Fibroblast of skin of left quadriceps (primary cell): ENCODE measurements at places on chromosomes 11 and 22.
A peak's percentile ranks its signal among the peaks of the same experiment; 100 is the strongest.

- DNase-seq = peak; percentile 83
These were observed 25.2 kb downstream of the CWC15 start for GRCh38 chr11:94948070-94948617.

GRCh38 chr22:45891996-45892621 is 84.9 kb downstream of the WNT7B start:
- no peak for DNase-seq

- no peak for DNase-seq
These were observed 40.9 kb downstream of the TCF20 start for GRCh38 chr22:42229455-42230149.

DNA sequence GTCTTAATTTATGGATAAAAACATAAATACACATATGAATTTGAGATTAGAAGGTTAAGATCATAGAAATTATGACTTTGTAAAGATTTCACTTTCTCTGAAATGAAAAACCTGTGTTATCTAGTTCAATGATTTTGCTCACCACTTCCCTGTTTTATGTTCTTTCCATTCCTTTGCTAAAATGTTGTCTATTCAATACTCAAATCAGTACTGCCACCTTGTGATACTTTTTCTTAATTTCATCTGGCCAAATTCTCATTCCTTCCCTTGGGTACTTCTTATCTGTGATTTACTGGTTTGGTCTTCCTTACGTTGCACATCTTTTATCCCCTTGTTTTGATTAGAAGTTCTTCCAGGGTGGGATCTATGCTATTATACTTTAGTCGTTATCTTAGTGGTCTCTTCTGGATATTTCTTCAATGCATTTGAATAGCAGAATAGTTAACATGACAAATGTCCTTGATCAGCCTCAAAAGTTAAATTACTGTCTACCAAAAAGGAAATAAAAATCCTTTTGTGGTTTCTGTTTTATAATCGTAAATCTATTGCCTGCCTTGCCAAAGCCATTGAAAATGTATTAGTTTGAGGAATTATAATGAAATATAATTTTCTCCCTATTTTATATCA is 197.0 kb downstream of the PGR start:
- peak; percentile 24 for DNase-seq

- no peak for DNase-seq
These were observed 226.1 kb downstream of the BLID start for GRCh38 chr11:121889931-121890330.

DNA sequence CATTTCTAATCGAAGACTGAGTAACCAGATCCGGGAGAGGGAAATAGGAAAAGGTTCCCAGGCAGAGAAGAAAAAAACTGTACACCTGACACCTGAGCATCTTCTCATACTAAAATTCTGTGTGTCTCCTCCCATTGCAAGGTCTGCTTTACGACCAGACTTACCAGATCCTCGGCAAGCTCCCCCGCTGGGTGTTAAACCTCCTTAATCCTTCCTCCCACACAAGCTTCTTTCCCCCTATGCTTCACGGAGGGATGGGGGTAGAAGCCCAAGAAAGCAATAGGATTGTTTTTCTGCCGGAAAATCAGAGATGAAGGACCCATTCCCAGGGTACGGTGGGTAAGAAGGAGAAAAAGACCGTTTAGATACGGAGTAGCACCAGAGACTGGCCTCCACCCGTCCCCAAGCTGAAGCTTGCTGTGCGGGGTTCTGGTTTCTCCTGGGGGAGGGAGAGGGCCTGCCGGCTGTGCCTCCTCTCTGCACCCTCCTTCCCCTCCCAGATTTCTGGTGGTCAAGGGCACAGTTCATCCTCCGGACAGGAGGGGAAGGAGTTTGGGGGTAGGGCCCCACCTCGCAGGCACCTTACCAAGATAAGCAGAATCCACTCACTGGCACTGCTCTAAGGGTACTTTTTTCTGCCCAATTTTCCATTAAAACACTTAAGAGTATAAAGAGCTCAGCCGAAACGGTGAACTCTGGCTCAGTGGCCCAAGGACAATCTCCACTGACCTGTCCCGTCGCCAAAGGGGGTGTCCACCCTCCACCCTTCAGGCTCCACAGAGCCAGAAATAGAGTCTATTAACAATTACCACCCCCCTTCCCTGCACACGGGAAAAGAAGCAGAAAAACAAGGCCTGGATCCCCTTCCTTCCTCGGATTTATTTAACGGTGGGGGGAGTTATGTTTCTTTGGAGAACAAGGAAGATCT is 1.2 kb downstream of the TOB2 start:
- DNase-seq = no peak

- no peak for DNase-seq
These were observed 26.1 kb upstream of the IGSF9B start for GRCh38 chr11:133982876-133983275.
